ENCODE measurements at places on chromosomes 2 and 18.

DNA sequence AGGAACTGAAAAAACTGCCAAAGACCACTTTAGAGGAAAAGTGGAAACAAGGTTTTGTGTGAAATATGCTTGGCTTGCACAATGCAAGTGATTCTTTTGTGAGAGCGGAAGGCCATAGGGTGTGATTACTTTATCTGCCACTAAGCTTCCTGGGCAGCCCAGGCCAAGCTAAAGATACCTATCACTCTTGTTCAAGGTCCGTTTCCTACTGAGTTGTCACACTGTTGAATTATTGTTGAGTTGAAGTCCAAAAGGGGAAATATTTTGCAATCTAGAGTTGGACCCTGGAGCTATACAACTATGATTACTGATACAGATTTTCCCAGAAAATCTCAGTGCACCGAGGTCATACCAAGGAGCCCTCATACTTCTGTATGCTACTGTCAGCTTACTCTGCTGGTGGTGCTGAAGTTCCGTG is 72.7 kb upstream of the CTAGE1 start:
- DNase-seq = no peak

DNA sequence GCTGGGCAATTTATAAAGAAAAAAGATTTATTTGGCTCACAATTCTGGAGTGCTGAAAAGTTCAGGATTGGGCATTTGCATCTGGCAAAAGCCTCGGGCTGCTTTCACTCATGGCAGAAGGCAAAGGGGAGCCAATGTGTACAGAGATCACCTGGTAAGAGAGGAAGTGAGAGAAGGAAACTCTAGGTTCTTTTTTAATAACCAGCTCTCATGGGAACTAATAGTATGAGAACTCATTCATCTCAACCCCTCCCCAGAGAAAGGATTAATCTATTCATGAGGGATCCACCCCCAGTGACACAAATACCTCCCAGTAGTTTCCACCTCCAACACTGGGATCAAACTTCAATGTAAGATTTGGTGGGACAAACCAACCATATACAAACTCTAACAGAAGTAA is 129.0 kb downstream of the EVA1A start:
- no peak for DNase-seq

DNA sequence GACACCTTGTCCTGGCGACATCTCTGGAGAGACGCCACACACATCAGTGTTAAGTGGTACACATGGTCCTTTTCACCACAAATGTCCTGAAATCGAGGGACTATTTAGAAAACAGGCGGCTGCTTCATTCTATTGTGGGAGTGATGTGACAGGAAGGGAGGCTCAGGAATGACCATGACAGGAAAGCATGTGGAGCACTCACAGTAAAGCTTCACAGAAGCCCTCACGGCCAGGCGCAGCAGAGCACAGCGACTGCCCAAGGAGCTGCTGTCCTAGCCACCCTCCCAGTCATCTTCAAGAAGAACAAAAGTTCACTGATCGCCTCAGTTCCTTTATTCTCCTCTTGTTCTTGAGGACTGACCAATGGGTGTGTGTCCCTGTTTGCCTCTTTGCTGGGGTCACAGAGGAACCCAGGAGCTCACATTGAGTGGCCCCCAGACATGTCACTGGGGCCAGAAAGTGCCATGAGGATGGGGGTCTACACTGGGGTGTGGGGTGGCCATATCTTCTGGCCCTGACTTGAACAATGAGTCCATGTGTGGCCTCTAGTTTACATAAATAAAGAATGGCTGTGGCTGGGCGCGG is 84.6 kb upstream of the RANBP2 start:
- peak; percentile 19 for DNase-seq

DNA sequence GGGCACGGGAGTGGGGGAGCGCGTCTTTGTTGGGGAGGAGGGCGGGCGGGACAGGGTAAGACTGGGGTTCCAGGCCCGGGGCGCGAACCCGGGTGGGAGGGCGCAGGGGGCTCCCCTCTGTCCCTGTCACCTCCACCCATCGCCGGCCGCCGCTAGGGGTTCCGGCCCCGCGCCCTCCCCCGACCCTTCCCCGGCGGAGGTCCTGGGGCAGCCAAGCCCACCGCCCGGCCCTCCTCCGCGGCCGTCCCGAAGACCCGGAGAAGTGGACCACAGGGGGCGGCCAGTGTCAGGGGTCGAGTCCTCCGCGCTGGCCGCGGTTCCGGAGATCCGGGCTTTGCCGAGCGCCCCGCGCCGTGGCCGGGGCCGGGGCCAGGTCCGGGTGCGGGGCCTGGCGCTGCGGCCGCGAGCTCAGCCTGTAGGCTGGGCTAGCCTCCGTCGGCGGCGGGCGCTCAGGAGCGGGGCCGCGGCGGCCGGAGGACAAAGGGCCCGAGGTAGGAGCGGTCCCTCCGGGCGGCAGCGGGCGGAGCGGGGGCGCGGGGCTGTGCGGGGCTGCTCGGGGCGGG is 16.6 kb upstream of the E2F6 start:
- peak; percentile 16 for DNase-seq

DNA sequence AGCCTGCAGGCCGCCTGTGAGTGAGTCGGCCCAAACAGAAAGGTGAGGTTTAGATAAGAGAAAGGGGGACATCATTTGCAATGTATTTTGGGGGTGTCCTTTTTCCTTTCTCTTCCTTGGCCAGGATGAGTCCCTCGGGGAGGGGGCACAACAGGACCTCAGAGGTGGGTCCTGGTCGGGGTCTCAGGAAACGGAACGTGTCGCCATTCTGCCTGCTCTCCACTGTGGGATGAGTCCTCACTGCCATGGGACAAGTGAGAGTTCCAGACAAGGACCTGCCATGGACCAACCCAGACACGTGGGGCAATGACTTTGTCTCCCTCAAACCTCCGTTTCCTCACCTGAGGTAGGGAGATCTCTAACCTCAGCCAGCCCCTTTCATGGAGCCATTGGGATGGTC is 67.9 kb upstream of the TAF1B start:
- DNase-seq = no peak

- no peak for DNase-seq
These were observed 35.0 kb downstream of the MRPL33 start for GRCh38 chr2:27806311-27807059.

DNA sequence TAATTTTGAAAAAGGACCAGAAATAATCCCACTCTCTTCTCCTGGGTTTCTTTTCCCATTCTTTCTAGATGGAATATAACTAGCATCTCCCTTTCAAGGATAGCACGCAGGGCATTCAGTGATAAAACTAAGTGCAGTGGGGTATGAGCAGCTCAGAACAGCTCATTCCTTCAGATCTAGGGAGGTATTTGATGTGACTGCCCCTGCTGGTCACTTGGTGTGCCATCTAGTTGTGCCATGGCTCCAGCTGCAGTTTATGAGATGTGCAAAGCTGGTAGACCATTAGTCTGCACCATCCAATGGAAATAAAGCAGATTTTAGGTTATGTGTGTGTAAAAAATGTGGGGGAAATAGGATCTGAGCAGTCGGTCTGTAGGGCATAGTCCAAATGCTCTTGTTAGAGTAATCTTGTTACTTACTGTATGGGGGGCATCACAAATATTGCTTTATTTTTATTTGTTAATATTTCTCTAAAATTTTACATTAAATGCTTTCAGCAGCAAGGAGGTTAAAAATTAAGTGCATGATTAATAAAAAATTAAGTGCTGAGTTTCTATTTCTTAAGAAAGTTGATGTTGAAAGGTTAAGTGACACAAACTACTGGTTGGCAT is 38.9 kb downstream of the CTAGE1 start:
- DNase-seq = no peak

- DNase-seq = no peak
These were observed 87.3 kb downstream of the HNRNPLL start for GRCh38 chr2:38515155-38516074.

DNA sequence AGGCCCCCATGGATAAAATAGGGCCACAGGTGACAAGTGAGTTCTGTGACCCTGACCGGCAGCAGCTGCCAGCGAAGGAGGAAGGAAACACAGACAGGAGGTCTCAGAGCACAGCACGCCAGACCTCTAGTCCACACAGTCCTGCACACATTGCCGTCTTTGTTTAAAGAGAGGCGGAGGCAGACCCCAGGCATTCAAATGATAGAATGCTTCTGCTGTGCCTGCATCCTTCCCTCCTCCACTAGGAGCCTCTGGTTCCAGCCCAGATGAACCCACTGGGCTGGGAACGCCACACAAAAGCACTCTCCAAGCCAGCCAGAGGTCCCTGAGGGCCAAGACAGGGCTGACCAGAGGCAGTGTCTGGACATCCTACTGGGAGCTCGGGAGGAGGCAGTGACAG is 118.7 kb downstream of the KLHL29 start:
- DNase-seq = no peak

GRCh38 chr18:6435731-6436130 is 21.0 kb upstream of the L3MBTL4 start:
- no peak for DNase-seq

DNA sequence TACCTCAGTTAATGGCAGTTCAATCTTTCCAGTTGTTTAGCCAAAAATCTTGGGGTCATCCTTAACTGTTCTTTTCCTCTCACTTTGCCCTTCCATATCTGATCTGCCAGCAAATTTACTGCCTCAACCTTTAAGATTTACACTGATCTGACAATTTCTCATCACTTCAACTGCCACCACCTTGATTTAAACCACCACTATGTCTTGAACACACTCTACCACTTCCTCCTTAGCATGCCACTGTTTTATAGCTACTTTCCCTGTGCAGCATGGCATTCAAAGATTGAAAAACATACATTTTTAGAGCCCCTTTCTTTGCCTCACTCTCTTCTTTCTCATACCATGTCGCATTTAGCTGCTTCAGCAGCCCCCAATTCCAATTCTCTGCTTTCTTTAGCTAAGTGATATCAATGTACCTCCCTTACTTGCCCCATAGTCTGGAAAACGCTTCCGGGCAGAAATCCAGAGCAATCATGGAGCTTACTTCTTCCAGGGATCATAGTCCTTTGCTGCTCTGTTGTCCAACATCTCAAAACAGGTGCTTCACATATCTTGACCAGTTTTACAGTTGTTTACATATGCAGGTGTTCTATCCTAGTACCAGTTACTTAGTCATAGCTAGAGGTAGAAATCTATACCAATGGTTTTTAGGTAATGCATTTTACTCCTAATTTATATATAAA is 10.9 kb downstream of the PGAP1 start:
- DNase-seq = no peak

GRCh38 chr2:55025627-55026026 is 24.6 kb downstream of the RTN4 start:
- DNase-seq = no peak

- DNase-seq = no peak
These were observed 341.6 kb upstream of the VWC2L start for GRCh38 chr2:214069254-214069653.

DNA sequence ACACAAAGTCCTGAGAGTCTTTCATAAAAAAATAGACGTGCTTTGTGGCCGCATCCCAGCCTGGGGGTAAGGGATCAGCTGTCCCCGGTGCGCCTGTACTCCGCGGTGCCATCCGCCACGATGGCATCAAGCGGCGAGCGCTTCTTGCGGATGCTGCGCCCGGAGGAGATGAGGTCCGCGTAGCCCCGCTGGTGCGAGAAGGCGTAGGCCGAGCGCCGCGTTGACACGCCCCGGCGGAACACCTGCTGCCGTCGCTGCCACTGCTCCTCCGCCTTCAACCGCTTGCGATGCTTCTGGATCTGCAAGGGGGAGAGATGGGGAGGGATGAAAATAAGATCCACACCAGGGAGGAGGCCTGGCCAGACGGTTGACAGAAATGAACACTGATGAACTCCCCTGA is 26.8 kb upstream of the NARS1 start:
- DNase-seq = no peak

DNA sequence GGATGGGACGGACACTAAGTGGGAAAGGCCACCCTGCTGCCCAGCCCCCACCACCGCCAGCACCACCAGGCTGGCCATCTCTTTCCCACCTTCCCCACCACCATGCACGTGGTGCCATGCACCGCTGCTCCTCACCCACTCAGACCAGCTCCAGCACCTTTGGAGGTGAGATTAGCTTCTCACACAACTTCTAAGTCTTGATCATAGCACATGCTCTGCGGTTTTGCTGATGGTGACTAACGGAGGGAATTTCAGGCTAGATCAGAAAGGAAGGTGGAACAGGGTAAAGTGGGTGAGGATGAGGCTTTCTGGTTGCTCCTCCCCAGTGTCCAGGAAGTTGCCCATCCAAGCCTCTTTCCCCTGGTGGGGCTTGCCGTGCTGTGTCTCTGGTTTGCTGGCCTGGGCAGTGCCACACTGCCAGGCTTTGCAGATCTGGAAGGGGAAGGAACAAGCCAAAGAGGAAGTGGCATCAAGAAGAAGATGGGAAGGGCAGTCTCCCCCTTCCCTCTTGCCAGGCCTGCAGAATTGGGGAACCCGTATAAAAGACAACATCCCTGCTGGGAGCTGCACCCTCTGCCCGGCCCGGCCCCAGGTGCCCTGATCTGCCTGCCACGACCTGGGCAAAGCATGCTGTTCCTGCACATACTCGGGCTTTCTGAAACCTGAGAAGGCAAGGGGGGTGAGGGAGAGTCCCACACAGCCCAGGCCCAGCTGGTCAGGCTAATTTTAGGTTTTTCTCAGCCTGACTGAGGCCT is 44.3 kb upstream of the CAB39 start:
- no peak for DNase-seq

DNA sequence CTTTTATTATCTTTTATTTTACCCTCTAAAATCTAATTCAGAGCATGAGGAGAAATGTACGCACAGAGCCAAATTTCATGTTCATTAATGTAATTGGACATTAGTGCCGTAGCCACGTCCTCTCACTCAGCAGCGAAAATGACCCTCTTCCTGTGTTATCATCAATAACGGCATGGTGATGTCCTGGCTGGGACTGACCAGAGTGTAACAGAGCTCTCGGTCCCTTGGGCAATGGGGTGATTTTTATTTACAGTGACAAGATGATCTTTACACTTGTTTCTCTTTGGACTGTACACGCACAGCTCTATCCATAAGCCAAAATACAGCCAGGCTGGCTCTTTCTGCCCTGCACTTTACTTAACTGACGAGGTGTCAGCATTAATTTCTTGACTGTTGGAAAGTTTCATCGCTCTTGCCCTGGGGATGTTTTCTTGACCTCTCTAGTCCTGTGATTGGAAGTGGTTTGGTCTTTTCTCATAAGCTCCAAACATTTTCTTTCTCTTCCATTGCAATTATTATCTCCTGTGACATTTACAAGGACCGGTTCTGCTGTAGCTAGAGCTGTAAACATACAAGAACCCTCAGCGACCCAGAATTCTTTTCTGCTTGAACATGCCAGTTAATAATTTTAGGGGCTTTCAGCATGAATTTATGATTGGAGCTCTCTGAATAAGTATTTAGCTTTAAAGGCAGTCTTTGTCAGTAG is 308.0 kb upstream of the PIK3C3 start:
- DNase-seq = no peak

DNA sequence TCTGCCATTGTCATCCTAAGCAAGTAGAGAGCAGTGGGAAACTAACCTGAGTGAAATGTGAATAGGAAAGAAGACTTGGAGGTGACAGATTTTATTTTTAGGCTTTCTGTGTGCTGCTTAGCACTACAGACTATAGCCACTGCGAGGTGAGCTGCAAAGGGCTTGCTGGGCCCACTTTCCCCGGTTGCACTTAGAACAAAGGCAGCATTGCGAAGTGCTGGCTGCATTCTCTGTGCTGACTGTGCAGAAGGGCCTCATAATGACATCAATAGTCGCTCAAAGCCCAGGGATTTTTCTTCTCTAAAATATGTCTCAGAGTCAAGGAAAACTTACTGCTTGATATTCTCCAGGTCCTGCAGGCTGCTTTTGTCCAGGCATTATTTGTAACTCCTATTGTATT is 592.1 kb downstream of the TDRD15 start:
- DNase-seq = no peak

All from NCI-H1092 (cell line).